ENCODE measurements at places on chromosomes 3 and 15. TPM values are rescaled to one million over a fixed set of nuclear protein-coding genes. Genes with fewer than 3 reads are reported as not detected.

CERS3 gene
- polyA plus RNA-seq: 0.55 TPM

CCDC9B gene
- 5.8 TPM for polyA plus RNA-seq

ARNT2 gene
- polyA plus RNA-seq: 150 TPM

CACNA2D2 gene
- polyA plus RNA-seq: 49.6 TPM

CCR8 gene
- polyA plus RNA-seq: not detected

NR1I2 gene
- 0.33 TPM for polyA plus RNA-seq

GOLGA6L7 gene
- 1.5 TPM for polyA plus RNA-seq

NT5DC2 gene
- 205 TPM for polyA plus RNA-seq

IL17RD gene
- 28.5 TPM for polyA plus RNA-seq

PLCH1 gene
- 12.1 TPM for polyA plus RNA-seq

SLC6A20 gene
- 24.7 TPM for polyA plus RNA-seq

TMCO5A gene
- polyA plus RNA-seq: not detected

PLSCR2 gene
- polyA plus RNA-seq: 0.30 TPM

TOP2B gene
- 257 TPM for polyA plus RNA-seq

CSTA gene
- polyA plus RNA-seq: not detected

ULK4 gene
- 3.1 TPM for polyA plus RNA-seq

KIF15 gene
- 13.5 TPM for polyA plus RNA-seq

PAK6 gene
- polyA plus RNA-seq: 25.7 TPM

ZNF621 gene
- 34.3 TPM for polyA plus RNA-seq

PPM1M gene
- polyA plus RNA-seq: 18.2 TPM

ANKRD63 gene
- 0.30 TPM for polyA plus RNA-seq

CLDN18 gene
- 1.3 TPM for polyA plus RNA-seq

CCR9 gene
- 0.19 TPM for polyA plus RNA-seq

SERPINI2 gene
- 5.2 TPM for polyA plus RNA-seq

NLGN1 gene
- polyA plus RNA-seq: 18.9 TPM

C3orf85 gene
- 0.21 TPM for polyA plus RNA-seq

GPR171 gene
- polyA plus RNA-seq: not detected

COL6A6 gene
- 0.29 TPM for polyA plus RNA-seq

PLA1A gene
- polyA plus RNA-seq: 0.45 TPM

PCOLCE2 gene
- polyA plus RNA-seq: 8.8 TPM

PLS1 gene
- polyA plus RNA-seq: 3.1 TPM

CHMP2B gene
- 70.5 TPM for polyA plus RNA-seq

RBMS3 gene
- 35.4 TPM for polyA plus RNA-seq

ADGRG7 gene
- not detected for polyA plus RNA-seq

LARP6 gene
- 45.8 TPM for polyA plus RNA-seq

CELSR3 gene
- polyA plus RNA-seq: 25.7 TPM

AADAC gene
- polyA plus RNA-seq: not detected

KLF13 gene
- 67.9 TPM for polyA plus RNA-seq

All from spinal cord (tissue), 10 donors.